ENCODE measurements at places on chromosomes 3 and 15.

DNA sequence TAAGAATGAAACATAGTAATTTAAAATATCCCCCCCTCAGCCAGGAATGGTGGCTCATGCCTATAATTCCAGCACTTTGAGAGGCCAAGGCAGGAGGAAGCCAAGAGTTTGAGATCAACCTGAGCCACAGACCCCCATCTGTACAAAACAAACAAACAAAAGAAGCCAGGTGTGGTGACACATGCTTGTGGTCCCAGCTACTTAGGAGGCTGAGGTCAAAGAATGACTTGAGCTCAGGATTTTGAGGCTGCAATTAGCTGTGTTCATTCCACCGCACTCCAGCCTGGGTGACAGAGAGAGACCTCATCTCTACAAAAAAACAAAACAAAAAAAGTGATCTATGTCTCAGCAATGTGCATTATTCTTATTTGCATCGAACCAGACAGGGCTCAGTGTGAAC is 800.8 kb downstream of the MCTP2 start:
- DNase-seq = no peak

DNA sequence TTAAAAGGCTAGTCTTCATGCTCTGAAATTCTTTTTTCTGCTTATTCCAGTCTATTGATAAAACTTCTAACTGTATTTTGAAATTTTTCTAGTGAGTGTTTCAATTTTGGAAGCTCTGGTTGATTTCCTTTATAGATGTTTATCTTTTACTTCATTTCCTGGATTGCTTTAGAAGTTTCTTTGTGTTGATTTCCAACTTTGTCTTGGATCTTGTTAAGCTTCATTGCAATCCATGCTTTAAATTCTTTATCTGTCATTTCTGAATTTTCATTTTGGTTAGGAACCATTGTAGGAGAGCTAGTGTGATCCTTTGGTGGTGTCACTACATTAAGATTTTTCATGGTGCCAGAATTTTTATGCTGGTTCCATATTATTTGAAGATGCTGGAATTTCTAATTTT is 105.2 kb upstream of the DCBLD2 start:
- DNase-seq = no peak

- DNase-seq = no peak
These were observed 128.8 kb upstream of the PRR23C start for GRCh38 chr3:139173372-139174108.

DNA sequence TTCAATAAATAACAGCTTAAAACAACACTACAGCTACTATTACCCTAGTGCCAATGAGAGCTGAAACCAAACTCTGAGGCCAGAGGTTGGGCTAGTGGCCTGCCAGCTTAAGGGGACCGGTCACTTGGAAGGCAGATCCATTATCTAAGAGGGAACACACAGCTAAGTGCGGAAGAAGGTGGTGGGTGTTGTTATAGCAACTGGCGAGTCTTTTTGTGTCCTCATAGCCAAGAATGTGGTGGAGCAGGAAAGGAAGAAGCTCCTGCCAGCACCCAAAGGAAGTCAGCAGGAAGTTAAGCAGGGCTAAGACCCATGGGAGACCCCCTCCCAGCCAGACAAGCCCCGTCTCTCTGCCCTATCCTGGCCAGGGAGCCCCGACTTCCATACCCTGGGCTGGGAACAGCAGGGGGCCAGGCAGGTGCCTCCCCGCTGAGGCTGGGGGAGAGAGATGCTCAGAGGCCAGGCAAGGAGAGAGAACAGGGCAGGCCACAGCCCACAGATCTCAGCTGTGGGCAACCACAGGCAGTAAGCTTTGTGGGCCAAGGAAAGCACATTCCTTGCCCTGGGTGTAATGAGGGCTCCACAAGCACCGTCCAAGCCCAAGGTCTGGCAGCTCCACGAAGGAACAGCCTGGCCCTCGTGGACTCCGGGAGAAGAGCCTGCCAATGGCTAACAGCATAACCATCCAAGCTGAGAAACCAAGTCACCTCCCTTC is 34.0 kb upstream of the HRH1 start:
- no peak for DNase-seq

DNA sequence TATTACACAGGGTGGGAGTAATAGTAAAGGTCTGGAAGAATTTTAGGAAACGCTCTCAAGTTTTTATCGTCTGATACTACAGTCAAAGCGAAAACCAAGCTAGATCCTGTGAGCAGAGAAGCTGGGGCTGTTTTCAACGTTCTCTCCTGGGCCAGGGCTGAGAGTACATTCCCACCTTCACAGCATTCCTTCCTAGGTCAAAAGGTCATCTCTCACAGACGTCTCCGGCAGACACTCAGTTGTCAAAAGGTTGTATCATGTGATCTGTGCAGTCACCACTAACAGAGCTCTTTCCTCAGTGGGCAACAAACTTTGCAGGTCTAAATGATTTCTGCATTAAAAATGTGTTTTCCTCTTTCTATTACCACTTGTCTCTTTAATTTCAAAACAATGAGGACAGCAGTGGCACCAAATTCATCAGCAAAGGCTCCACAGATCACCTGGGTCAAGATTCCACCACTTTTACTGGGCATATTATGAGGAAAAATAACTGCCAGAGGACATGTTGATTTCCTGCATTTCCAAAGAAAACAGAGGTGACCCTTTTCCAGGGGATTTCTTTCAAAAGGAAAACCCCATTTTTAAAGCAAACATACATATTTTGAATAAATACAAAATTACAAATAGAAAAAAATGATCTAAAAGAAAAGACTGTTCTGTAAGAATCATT is 41.9 kb downstream of the MEIS2 start:
- no peak for DNase-seq

DNA sequence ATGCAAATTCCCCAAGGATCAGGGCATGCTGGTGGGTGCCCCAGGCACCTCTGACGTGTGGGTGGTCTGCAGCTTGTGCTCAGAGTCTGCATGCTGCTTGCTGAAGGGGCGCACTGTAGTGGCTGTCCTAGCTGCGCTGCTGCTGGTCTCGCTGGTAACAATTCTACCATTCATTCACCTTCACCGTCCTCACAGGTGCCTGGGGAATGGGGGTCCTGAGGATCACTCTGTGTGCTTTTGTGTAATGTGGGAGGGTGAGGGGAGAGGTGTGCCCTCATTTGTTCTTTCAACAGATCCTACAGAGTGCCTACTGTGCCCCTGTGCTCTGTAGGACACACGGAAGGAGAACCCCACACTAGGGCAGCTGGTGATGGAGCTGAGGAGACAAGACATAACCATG is 2.1 kb upstream of the ITGA11 start:
- no peak for DNase-seq

DNA sequence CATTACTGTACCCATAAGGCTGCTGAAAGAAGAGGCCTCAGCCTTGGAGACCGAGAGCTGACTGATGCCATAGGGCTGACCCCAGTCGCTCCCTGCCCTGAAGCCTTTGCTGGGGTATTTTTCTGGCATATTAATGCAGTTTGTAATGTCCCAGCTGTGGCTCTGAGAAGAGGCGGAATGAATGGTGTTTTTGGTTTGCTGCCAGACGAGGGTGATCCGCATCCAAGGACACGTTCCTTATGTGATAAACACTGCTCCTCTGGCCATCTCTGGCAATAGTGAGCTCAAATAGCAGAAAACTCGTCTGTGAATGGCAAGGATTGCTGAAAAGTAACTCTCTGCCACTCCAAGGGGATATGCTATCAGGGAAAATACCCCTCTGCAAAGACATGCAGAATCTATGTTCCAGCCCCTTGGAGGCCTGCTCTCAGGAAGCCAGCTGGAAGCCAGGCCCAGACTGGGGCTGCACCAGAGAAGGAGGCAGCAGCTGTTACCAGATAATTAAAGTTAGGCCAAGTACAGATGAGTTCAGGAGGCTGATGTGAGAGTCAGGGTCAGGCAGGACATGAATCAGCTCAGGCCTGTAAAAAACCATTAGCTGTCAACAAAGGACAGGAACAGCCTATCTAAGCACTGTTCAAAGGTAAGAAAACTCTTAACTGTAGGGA is 28.9 kb upstream of the KLHL6 start:
- DNase-seq = no peak

GRCh38 chr3:187051724-187052366 is 87.5 kb downstream of the RPL39L start:
- no peak for DNase-seq

DNA sequence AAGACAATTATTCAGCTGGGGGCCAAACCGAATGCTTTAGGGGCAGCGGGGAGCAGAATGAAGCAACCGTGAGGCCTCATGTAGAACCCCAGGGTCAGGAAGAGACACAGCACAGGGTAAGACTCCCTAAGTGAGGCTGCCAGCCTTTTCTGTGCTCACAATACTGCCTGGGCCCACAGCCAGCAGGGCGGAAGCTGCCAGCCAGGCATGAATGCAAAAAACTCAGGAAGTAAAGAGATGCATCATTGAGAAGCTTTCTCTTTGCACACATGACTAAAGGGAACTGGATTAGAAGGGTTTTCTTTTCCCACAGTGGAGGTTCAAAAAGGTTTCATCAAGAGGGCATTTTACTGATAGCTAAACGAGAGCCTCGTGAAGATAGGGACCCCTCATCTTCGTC is 33.3 kb downstream of the CA12 start:
- no peak for DNase-seq

- no peak for DNase-seq
These were observed 12.7 kb downstream of the KLF15 start for GRCh38 chr3:126344380-126345041.

DNA sequence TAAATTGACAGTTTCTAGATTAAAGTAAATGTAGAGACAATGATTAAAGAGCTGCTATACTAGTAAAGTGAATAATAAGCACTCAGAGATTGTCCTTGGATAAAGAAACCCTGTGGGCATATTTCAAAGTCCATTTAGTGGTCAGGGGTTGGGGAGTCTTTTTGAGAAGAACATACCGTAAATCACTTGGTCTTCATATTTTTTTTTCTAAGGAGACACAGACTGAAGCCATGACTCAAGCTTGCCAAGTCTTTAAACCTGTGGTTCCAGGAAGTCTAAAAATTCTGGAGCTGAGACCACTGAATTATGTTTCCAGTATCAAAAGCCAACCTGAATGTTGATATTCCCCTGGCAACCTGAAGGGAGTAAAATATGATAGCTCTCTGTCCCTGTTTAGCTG is 171.0 kb downstream of the TPRG1 start:
- DNase-seq = no peak

GRCh38 chr15:100895721-100896120 is 16.1 kb downstream of the ALDH1A3 start:
- DNase-seq = no peak

- DNase-seq = no peak
These were observed 91.9 kb downstream of the CHL1 start for GRCh38 chr3:288417-288816.

DNA sequence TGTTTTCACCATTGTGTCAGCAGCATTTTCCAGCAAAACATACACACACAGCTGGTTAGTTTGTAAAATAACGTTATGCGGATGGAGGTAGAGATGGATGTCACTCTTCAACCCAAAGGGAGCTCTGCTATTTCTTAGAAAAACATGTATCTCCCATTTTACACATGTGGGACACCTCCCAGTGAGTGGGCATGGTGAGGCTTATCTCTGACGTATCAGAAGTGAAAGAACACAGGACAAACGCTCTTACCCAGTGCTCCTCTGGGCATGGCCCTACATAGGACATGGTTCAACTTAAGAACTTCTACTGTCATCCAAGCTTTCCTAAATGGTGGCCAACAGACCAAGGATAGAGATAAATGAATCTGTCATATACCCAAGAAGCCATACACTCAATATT is 2.1 kb downstream of the FAM240A start:
- peak; percentile 94 for DNase-seq

DNA sequence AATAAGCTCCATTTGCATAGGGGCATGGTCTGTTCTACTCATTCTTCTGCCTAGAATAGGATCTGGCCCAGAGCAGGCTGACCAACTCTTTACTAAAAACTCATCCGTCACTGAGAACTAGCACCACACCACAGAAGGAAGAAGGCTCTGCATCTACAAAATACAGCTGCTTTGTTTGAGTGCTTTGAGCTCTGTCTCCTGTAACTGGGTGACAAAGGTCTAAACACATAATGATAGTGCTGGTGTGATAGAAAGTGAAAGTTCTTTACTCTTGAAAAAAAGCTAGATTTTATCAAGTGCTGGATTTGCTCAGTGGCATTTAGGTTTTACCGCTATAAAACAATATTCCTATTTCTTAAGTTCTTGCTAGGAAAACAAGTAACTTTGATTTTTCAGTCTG is 140.7 kb downstream of the FHIT start:
- no peak for DNase-seq

DNA sequence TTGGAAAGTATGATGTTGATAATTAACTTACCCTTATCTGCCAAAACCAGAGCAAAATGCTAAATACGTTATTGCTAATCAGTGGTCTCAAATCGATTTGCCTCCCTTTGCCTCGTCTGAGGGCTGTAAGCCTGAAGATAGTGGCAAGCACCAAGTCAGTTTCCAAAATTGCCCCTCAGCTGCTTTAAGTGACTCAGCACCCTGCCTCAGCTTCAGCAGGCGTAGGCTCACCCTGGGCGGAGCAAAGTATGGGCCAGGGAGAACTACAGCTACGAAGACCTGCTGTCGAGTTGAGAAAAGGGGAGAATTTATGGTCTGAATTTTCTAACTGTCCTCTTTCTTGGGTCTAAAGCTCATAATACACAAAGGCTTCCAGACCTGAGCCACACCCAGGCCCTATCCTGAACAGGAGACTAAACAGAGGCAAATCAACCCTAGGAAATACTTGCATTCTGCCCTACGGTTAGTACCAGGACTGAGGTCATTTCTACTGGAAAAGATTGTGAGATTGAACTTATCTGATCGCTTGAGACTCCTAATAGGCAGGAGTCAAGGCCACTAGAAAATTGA is 59.7 kb downstream of the DCUN1D1 start:
- DNase-seq = peak; percentile 96

- DNase-seq = no peak
These were observed 5.8 kb downstream of the ATP13A5 start for GRCh38 chr3:193372783-193373182.

All from hematopoietic multipotent progenitor cell treated with erythropoietin and hydrocortisone succinate and interleukin-3 and kit ligand, for 15 days (in vitro differentiated cells).